H1 (cell line): ENCODE measurements at places on chromosomes 4 and X.

DNA sequence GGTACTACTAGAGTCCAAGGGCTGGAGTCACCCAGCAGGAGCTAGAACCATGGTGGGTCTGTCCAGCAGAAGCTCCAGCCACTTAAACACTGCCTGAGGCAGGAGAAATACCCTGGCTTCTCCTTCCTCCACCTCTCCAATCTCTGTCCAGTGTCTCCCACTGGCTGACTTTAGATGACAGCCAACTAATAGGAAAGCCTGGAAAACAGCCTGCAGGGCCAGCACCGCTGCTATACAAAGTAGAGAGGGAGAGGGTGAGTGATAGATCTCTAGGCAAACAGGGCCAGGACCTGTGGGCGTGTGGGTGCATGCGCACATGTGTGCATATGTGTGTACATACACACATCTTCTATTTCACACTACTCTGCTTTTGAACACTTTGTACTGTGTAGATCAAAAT is 56.5 kb upstream of the ATP8A1 start:
- DNase-seq: no peak

- DNase-seq: no peak
These were observed 76.0 kb upstream of the GPM6B start for GRCh38 chrX:13892856-13893255.

DNA sequence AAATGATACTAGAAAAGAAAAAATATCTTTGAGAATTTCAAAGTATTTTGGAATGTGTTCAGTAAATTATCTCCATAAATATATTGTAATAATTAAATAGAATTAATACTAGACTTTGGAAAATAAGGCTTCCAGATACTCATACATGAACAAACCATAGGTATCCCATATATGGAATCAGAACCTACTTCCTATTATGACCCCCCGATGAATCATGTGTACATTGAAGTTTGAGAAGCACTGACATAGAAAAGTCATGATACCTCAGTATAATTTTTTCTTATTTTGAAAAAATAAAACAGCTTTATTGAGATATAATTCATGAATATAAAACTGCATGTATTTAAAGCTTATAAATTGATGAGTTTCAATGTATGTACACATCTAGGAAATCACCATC is 27.2 kb upstream of the SMARCA5 start:
- DNase-seq: no peak

- DNase-seq: no peak
These were observed 241.6 kb downstream of the MGST2 start for GRCh38 chr4:139907001-139907809.

- DNase-seq: no peak
These were observed 19.4 kb upstream of the CPLX1 start for GRCh38 chr4:845233-845835.

DNA sequence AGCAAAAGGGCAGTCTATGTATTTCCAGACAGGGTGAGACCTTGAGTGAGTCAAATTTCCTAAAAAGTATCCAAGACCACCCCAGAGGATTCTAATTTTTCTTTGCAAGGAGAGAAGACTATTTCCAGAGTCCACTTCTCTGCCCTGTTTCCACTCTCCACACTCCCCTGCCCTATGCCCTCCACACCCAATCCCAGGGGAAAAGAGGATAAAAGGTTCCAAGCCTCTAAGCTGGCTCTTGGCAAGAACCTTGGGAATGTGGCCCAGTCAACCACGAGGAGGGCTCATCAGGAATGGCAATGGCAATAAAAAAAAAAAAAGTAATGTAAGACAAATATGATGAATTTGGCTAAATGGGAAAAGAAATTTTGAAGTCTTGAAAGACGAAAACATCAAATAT is 65.9 kb downstream of the SRPX start:
- no peak for DNase-seq
